Activated T-helper 1 cell treated with Interleukin-2 at 50 U/mL for 16 hours (primary cell): ENCODE measurements at places on chromosomes 6 and 20.

DNA sequence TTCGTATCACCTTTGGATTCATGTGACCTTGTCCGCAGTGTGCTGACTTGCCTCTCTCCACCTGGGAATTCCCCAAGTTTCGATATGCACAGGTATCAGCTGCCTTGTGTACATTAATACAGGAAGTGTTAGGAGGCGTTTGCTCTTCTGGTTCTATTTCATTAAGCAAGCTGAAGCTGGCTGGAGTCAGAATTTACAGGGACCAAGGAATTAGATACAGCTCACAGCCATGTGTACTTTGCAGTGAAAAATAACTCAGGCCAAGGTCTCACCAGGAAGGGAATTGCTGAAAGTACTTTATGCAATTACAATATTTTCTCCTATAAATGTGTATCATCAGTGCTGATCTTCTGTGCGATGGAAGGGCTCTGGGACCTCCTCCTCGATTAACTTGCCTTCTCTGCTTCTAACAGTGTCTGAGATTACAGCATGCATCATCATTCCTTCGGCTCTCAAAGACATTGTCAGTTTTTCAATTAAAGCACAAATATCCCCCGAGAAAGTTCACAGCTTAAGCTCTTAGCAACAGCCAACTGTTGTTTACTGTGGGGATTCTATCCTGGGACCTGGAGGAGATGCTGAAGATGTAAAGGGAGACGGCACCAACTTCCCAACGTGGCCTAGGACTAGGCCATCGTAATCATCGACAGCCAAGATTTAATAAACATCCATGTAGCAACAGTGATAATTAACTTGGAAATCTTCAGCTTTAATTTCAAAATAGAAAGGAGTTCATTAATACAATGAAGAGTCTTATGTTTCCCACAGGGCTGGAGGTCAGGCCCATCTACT is 13.8 kb upstream of the TIAM2 start:
- DNase-seq: no peak

GRCh38 chr6:140809694-140810101 is 1323.0 kb upstream of the GJE1 start:
- no peak for DNase-seq

DNA sequence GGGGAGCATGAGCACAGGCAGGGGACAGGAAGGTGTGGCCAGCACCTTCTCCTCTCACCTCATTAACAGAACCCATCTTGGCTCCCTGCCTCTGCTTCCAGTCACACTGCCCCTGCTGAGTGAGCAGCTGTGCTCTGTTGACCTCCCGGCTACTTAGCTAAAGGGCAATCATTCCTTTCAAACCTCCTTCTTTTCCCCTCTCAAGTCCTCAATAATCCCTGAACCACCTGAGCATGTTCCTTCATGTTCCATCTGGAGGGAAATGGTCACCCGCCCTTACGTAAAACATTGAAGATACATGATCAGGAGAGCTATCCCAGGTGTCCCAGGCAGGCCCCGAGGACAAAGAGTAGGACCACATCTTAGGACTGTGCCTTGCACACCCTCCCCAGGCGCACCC is 21.7 kb upstream of the MRPS10 start:
- DNase-seq: no peak

- no peak for DNase-seq
These were observed 170.0 kb downstream of the HACE1 start for GRCh38 chr6:104689551-104690205.

DNA sequence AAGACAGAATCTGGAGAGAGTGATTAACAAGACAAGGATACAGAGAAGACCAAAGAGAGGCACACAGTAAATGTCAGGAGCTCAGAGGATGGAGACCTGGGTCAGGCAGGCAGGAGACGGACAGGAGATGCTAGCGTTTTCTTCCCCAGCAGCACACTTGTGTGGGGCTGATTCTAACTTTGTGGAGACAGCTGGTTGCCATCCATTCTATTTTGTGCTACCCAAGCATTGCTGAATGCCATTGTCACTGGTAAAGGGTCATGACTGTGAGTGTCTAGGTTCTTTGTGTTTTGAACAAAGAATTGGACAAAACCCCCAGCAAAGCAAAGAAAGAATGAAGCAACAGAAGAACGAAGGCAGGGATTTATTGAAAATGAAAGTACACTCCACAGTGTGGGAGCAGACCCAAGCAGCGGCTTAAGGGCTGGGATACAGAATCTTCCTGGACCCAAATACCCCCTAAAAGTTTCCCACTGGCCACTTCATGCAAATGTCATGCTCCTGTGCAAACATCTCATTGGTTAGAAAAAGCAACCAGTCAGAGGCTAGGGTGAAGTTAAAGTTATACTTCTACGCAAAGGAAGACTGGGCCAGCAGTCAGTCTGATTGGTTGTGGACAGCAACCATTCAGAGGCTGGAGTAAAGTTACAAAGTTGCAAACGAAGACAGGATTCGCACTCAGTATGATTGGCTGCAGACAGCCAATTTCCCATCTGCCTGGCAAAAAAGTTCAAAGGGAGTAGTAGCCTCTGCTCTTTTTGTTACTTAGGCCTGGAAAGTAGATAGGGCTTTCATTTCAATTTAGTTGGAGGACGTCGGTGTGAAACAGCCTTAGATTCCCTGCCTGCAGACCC is 17.5 kb downstream of the PTK7 start:
- DNase-seq: no peak
